Fibroblast of skin of left quadriceps (primary cell): ENCODE measurements at places on chromosomes 2 and 18.

DNA sequence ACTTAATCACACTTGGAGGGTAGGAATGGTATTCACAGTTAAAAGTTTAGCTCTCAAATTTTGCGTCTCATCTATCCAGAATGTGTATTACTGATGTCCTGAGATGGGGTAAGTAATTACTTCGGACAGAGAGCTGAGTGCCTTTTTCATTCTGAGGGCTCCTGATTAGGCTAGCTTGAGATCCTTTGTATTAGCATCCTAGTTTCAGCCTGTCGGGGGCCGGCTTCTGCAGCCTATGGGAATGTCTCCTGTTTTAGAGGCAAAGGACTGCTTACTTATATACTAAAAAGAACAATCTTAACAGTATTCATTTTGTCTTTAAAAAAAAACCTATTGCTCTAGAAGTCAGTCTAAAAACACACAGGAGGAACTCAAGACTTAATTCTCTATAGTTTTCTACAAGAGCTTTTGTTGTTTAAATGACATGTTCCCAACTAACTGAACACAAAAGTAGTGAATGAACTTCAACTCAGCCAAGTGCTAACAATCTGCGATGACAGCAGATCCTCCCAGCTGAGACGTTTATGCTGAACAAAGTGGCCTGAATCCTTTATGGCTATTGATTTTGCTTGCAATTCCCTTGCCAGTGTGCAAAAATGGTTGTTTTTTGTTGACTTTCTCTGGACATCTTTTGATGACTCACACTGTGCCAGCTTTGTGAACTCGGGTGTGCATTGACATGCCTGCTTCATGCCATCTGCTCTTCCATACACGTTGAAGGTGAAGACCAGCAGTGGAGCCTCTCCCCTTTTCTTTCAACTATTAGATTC is 118.7 kb downstream of the LYPD6B start:
- DNase-seq: no peak

DNA sequence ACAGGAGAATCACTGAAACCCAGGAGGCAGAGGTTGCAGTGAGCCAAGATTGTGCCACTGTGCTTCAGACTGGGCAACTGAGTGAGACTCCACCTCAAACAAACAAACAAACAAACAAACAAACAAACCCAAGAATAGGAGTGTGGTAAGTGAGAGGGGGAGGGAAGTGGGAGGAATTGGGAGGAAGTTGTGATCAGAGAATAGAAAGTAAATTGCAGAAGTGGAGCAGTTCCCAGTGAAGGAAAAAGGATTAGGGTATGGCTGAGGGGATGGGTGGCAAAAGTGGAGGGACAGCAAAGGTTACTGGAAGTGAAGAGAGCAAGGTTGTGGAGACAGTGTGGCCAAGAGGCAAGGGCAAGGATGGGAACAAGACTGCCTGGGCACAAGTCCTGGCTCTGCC is 41.1 kb upstream of the C1GALT1C1L start:
- no peak for DNase-seq

DNA sequence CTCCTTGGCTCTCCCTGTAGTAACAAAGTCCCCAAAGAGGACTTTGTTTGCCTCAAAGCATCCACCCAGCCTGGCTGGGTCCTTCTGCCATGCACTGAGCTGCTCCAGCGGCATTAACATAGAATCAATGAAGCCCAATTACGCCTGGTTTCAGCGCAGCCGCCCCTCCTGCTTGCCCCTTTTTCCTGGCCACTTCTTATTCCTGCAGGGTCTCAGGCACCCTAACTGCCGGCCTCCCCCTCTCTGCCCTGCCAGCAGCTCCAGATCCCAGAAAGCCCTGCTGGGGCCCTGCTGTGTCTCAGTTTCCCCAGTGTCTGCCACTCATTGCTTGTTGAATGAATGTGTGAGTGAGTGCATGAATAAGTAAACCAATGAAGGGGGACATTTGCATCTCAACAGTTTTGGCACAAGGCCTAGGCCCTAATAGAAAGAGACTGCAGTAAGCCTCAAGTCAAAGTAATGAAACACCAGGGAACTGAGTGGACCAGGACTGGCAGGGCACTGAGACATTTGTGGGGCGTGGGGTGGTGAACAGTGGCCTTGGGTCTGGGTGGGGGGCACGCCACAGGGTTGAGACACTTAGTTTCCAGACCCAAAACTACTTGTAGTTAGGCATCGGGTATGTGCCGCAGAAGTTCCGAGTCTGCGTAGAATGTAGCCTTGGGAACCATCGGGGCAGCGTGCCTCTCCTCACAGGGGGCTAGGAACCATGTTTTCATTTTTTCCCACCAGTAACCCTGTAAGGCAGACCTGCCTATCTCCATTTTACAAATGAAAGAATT is 60.6 kb downstream of the SMAD7 start:
- no peak for DNase-seq

- DNase-seq: no peak
Observed at GRCh38 chr2:57758686-57759085, 287.9 kb upstream of the VRK2 start.

DNA sequence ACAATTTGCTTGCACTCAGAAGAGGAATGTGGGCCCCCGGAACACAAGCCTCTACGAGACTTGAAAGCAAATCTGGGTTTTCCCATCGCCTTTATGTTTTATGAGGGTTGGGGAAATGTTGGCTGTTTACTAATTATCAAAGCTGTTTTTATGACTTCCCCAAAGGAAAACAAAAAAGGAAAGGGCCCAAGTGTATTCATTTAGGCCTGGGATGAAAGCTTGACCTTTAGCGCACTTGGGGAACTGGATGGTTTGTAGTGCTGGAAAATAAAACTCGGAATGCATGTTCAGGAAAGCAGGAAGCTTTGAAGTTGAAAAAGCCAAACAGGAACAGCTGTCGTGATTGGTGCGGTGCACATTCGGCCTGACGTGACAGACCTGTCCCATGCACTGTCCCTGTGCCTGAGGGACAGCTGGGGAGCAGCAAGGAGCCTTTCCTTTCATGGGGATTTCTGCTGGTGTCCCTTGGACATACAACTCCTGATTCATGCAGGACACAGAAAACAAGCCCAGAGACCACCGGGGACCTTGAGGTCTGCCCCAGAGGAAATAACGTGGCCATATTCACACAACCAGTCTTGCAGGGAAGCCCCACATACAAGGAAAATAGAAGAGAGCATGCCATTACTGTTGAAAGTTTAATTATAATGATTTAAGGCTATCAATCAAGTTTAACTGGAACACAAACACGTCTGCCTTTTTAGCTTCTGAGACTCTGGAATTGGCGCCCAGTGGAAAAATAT is 169.7 kb upstream of the APCDD1 start:
- no peak for DNase-seq

GRCh38 chr2:10873171-10873570 is 38.6 kb upstream of the KCNF1 start:
- DNase-seq: no peak

GRCh38 chr2:232245111-232245510 is 133.4 kb upstream of the ALPP start:
- DNase-seq: no peak

DNA sequence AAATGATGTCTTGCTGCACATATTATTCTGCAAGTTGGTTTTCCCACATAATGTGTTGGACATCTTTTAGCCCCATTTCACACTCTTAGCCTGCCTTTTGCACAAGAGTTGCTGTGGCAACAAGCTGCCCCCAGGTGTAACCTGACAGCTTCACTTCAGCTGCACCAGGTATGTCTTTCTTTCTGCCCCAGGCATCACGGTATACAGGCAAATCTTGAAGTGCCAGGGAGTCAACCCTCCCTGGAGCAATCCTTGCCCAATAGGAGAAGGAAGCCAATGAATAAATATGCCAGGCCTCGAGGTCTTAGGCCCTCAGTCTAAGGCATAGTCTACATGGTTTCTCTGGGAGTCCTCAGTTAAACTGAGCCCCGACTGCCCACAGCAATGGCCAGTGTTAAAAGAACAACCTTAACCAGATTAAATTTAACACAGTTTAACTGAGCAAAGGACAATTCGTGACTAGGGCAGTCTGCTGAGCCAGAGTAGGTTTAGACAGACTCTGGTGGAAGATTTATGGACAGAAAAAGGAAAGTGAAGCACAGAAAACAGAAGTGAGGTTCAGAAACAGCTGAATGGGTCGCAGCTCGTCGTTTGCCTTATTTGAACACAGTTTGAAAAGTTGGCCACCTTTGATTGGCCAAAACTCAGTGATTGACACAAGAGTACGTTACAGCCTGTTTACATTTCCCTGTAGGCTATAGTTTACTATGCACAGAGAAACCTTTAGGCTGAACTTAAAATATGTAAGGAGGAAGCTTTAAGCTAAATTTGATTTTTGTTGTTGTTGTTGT is 32.0 kb upstream of the C1QL2 start:
- DNase-seq: no peak

DNA sequence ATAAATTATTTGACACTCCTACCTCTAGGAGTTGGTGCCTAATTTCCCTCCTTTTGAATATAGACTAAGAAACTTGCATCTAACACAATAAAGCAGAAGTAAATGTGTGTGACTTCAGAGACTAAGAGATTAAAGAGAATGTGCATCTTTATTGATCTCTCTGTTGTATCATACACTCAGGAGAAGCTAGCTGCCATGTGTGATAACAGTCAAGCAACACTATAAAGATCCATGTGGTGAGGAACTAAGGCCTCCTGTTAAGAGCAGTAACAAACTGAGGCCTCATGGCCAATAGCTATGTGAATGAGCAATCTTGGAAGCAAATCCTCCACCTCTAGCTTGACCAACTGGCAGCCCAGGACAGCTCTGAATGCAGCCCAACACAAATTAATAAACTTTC is 3.4 kb downstream of the FANCL start:
- no peak for DNase-seq
